Effector CD4-positive, alpha-beta T cell (primary cell): ENCODE measurements at places on chromosomes 13 and 19.

DNA sequence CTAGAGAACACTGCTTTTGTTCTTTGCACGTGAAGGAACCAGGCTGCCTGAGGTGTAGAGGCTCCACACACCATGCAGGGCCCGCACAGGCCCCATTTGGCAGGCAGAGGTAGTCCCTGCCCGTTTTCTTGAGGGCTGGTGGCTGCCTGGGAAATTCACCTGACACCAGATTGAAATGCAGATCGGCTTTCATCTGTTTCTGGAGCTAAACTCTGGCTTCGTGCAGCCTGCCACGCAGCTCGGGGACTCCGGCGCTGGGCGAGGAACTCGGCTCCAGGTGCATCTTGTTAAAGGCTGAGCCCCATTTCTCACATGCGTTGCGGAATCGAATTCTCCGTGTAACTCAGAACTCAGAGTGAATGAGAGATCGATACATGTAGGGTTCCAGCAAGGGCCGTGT, 37.7 kb downstream of the ATP11A start:
- DNase-seq: no peak

- no peak for DNase-seq
These were observed 103.3 kb downstream of the ZNF557 start for GRCh38 chr19:7172794-7173193.

DNA sequence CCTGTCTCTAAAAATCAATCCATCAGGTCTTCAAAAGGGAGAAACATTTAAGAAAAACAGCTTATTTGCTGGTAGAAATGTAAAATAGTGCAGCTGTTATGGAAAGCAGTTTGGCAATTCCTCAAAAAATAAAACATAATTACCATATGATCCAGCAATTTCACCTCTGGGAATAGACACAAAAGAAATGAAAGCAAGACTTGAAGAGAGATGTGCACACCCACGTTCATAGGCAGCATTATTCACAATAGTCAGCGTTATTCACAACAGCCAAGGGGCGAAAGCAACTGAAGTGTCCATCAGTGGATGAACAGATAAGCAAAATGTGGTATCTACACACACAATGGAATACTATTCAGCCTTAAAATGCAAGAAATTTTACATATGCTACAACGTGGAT, 45.1 kb upstream of the DOCK9 start:
- DNase-seq: no peak

DNA sequence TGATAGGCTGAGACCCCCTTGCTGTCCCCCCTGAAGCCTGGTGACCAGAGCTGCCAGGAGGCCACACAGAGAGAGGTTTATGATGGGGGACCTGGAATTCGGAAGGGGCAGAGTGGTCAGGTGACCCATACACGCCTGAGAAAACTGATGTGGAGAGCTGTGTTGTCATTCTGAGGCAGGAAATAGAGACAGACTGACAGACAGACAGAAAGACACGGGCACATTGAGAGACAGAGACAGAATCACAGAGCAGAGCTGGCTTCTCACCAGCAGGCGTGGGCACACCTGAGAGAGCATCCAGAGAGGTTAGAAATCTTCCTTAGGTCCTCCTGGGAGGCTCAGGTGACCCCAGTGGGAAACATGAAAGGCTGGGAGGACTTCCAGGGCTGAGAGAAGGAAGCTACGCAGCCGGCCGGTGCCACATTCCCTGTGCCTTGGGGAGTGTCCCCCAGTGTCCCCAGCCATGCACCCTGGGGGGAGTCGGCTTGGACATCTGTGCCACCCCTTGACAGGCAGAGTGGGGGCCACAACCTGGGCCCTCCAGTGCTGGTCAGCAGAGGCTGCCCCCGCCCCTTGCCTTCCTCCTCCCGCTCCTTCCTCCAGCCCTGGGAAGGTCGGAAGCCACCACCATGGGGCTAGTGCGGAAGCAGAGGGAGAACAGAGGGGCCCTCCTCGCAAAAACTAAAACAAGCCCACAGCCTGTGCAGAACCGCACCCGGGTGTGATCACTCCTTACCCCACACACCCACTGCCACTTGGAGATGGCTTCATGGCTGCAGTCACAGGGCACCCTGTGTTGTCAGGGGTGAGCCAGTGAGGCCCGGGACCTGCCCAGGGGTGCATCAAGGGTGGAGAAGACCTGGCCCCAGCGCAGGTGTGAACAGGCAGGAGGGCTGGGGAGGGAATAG, 2.2 kb downstream of the FFAR1 start:
- DNase-seq: no peak

DNA sequence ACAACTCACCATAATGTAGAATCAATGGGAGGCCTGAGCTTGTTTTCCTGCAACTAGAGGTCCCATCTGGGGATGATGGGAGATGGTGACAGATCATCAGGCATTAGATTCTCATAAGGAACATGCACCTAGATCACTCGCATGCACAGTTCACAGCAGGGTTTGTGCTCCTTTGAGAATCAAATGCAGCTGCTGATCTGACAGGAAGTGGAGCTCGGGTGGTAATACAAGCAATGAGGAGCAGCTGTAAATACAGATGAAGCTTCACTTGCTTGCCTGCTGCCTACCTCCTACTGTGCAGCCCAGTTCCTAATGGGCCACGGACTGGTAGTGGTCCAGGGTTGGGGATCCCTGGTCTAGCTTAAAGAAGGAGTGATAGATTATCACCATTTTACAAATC, 33.0 kb downstream of the KPNA3 start:
- DNase-seq: no peak

- no peak for DNase-seq
These were observed 11.0 kb downstream of the SIGLEC11 start for GRCh38 chr19:49949742-49950589.

DNA sequence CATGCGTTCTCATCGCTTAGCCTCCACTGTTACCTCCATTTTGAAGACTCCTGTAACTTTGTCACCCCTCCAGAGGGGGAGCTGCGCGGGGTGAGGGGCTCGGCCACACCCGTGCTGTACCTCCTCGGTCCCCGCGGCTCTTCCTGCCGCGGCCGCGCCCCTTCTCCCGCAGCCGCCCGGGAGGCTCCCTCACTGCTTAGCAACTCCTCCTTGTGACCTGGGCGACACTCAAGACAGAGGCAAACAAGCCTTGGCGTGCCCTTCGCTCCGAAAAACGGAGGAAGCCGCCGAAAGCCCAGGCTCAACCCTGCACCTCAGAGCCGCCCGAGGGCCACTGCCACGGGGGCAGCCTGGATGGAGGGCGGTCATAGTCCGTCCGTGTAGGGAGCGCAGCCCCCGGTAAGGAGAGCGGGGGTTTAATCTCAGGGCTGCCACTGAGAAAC, 494.3 kb downstream of the FOXO1 start:
- no peak for DNase-seq

- DNase-seq: no peak
These were observed 60.5 kb upstream of the MEDAG start for GRCh38 chr13:30845297-30846214.

DNA sequence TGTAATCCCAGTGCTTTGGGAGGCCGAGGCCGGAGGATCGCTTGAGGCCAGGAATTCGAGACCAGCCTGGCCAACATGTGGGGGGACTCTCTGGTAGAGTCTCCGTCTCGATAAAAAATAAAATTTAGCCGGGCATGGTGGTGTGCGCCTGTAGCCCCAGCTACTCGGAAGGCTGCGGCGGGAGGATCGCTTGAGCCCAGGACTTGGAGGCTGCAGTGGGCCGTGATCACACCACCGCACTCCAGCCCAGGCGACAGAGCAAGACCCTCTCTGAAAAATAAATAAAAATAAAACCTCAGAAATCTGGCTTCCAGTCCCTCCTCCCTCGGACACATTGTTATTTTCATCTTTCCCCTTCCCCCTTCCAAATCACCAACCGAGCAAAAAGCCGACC, 332 bp downstream of the IRGQ start:
- no peak for DNase-seq

DNA sequence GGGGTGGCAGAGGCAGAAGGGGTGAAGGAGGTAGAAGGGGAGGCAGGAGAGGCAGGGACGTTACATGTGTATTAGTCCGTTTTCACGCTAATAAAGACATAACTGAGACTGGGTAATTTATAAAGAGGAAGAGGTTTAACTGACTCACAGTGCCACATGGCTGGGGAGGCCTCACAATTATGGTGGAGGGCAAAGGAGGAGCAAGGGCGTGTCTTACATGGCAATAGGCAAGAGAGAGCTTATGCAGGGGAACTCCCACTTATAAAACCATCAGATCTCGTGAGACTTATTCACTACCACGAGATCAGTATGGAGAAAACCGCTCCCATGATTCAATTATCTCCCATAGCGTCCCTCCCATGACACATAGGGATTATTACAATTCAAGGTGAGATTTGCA, 19.0 kb upstream of the ACOD1 start:
- DNase-seq: no peak

GRCh38 chr19:30049846-30050667, 108.0 kb downstream of the URI1 start:
- no peak for DNase-seq

DNA sequence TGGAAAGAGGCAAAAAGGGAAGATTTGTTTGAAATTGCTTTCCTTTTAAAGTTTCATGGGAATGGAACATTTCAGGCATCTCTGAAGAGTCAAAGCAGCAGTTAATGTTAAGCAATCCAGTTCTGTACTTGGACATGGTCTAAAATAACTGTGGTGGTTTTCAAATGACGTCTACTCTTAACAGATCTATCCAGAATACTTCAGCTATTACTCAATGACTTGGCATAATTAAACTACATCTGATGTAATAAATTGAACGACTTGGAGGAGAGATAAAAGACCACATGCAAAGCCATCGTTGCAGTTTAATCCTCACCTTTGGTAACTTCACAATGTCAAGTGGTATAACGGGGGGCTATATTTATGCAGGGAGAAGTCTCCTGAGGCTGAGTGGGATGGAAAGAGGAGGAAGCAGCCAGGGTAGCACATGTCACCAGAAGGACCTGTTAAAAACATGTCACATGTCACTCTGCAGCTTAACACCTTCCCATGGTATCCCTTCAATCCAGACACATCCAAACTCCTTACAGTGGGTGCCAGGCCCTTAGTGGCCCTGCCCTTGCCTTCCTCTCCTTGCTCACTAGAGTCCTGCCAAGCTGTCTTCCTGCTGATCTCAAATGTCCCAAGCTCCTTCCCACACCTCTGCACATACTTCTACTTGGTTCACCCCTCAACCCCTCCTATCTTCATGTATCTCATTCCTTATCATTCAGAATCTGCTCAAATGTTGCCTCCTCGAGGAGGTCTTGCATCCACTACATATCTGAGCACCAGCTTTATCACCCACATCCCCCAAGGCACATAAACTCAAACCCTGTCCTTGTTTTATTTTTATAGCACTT, 327.8 kb downstream of the SUCLA2 start:
- DNase-seq: no peak

DNA sequence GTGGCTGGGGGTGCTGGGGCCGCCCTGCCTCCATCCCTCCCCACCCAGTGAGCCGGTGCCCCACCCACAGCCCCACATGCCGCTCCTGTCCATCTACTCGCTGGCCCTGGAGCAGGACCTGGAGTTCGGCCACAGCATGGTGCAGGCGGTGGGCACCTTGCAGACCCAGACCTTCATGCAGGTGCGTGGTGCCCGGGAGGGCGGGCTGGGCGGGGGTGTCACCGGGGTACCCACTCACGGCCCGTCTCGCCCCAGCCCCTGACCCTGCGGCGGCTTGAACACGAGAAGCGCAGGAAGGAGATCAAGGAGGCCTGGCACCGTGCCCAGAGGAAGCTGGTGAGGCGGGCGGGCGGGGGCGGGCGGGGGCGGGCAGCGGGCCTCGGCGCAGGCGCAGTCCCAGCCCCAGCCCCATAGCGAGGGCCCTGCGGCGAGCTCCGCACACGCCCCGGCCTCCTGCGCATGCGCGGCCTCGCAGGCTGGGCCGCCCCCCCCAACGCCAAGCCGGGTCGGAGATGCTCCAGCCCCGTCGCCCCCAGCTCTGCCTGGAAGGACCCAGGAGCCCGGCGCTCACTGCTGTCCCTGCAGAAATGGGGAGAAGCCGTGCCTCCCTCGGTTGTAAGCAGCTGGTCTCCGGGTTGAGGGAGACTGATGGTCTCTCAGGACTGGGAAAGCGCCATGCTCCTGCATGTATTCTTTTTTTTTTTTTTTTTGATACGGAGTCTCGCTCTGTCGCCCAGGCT, 7.7 kb downstream of the ARHGAP45 start:
- DNase-seq: peak; percentile 97

DNA sequence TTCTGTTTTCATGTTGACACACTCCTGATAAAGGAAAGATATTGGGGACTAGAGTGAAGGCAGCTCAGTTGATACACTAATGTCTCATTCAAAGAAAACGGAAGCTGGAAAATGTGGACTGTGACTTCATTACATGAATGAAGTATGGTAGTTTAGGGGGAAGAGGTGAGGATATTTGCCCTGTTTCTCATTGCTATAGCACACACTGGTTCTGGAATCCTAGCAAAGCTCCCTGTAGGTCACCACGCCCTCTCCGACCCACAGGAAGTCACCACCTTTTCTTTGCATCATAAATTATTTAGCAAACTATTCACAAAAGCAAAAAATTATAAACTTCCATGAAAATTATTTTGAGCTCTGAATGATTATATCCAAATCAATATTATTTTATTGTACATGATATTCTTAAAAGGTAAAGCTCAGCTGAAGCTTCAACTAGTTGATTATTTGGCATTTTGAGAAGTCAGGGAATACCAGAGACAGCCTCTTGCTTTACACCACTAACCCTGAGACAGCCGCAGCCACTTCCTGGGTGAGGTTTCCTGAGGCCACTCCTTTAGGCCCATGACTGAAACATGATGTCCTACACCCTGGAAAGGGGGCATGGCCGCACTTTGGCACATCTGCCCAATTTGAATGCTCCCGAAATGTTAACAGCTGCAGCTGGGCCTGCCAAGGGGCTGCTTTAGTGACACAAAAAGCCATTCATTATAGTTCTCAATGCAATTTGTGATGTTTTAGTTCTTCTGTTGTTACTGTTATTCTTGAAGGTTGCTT, 50.0 kb upstream of the WDFY2 start:
- no peak for DNase-seq

GRCh38 chr13:107961849-107962608, 253.3 kb downstream of the LIG4 start:
- no peak for DNase-seq

- no peak for DNase-seq
These were observed 7.8 kb downstream of the GAS6 start for GRCh38 chr13:113855931-113856715.

DNA sequence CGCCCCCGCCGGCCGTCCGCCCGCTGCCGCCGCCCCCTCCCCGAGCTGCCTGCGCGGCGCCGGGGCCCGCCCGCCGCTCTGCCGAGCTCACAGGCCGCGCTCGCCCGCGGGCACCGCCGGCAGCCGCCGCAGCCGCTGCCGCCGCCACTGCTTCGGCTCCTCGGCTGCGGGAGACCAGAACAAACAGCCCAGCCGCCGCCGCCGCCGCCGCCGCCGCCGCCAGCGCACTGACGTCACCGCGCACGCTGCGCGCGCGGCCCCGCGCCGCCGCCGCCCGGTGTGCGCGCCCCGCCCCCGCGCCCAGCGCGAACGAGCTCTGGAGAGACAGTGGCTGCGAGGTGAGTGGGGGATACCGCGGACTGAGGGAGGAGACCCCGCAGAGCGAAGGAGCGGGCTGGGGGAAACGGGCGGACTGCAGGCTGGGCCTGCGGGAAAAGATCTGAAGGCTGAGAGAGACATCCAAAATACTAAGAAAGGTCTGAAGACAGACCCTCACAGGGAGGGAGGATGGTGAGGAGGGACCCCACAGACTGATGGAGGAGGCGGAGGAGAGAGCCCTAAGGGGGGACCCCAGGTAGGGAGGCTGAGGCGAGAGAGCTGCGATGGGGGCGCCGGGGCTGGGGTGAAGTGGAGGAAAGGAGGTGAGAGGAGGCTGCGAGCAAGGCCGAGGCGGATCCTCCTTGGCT, at the start of gene BRD4:
BRD4 (minus strand) TSS at position 229 of the 686 bp plus-strand sequence. CDS start 59,440 bp downstream, outside the sequence.
- DNase-seq: peak; percentile 67
